NCI-H446 (cell line): ENCODE measurements at places on chromosomes 16 and 17.
A peak's percentile ranks its signal among the peaks of the same experiment; 100 is the strongest.

- no peak for DNase-seq
Measured at GRCh38 chr17:34423978-34424813, 61.2 kb upstream of the CCL1 start.

- no peak for DNase-seq
Measured at GRCh38 chr17:61400717-61401388, 1.2 kb downstream of the TBX2 start.

DNA sequence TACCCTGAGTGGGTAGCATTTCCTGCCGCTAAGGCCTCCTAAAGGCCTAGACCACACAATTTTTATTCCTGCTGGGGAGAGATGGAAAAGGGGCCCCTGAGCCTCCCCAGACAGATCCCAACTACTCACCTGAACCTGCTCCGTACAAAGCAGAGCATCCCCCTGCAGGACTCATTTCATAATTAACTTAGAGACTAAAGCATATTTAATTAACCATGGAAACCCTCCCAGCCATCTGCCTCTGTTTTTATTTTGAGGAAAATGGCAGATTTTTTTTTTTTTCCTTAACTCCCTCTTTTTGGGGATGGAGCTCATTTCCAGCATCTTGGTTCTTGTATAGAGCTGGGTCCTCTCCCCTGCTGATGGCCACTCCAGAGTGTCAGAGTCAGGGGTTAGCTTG is 96.5 kb upstream of the CRHR1 start:
- DNase-seq: no peak

- no peak for DNase-seq
Measured at GRCh38 chr16:84753412-84754326, 53.9 kb downstream of the USP10 start.

- DNase-seq: peak; percentile 2
Measured at GRCh38 chr16:11734025-11734652, 8.5 kb downstream of the TXNDC11 start.

GRCh38 chr17:82091264-82092066 is 6.6 kb downstream of the FASN start:
- no peak for DNase-seq

- DNase-seq: no peak
Measured at GRCh38 chr16:86929057-86929871, 350.9 kb downstream of the FOXL1 start.

DNA sequence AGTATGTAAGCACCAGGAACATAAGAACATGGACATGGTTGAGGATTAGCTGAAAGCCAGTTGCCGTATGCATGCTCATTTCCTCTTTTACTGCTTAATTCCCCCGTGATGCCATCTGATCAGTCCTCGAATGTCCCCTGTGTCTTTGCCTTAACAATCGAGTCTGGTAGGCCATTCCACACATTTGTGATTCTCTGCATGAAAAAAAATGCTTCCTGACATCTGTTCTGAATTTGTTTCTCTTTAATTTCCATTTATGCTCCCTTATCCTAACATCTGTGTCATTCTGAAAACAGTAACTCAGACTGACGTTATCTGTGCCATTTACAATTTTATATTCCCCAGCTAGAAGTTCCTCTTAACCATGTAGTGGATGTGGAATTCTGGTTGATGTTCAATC is 158.2 kb upstream of the TOX3 start:
- DNase-seq: no peak

DNA sequence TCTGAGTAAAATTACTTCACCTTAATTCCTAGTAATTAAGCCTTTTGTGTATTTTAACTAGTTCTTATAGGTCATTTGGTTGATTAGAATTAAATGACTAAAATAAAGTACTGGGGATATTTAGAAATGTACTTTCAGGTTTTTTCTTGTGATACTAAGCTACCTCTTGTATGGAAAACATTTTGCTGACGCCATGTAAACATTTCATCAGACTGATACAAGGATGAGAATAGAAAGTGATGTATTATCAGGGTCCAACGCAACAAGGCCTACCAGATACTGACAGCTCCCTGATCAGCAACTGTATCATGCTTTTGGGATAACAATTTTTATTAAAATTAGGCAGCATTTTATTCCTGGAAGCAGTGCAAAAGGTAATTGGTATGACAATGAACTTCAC is 1.7 kb downstream of the SMARCE1 start:
- DNase-seq: no peak

DNA sequence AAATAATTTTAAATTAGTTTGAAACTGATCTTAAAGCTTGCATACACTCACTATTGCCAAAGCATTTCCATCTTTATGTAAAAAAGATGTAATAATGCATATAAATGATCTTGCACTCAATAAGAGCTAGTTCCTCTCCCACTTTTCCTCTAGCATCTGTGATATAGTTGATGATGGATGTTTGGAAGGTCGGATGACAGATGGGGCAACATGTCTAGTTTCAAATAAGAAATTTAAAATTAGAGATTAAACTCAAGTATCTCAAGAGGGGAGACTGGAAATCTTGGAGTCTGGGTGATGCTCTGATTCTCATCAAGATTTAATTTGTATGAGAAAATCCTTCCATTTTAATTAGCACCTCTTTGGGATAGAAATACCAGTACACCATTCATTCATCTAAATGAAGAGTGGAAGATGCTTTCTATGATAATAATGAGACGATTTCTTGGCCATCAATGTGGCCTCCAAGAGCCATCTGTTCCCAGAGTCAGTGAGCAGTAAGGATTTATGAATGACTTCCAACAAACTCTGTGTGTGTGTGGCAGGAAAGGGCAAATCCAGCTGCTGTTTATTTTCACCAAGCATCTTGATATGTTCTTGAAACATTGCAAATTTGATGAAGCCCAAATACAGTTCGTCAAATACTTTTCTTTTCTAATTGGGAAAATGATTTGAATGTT is 616.3 kb upstream of the CDH8 start:
- peak; percentile 68 for DNase-seq

DNA sequence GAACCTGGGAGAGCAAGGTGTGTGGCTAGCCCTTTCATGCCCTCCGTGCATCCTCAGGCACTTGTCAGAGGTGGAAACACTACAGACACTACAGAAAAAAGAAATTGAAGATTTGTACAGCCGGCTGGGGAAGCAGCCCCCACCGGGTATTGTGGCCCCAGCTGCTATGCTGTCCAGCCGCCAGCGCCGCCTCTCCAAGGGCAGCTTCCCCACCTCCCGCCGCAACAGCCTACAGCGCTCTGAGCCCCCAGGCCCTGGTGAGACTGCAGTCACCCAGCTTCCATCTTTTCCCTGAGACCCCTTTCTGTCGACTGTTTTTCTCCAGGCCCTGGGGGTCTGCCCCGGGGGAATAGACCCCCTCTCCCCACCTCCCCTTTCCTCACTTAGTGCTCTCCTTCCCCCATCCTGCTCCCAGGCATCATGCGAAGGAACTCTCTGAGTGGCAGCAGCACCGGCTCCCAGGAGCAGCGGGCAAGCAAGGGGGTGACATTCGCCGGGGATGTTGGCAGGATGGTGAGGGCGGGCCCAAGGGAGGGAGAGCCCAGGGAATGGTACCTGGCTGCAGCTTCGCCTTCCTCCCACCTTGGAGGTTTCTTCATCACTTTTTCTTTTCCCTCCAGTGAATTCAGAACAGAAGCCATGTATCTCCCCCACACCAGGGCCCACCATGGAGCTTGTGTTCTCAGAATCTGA is 2.3 kb downstream of the COA3 start:
- DNase-seq: no peak

DNA sequence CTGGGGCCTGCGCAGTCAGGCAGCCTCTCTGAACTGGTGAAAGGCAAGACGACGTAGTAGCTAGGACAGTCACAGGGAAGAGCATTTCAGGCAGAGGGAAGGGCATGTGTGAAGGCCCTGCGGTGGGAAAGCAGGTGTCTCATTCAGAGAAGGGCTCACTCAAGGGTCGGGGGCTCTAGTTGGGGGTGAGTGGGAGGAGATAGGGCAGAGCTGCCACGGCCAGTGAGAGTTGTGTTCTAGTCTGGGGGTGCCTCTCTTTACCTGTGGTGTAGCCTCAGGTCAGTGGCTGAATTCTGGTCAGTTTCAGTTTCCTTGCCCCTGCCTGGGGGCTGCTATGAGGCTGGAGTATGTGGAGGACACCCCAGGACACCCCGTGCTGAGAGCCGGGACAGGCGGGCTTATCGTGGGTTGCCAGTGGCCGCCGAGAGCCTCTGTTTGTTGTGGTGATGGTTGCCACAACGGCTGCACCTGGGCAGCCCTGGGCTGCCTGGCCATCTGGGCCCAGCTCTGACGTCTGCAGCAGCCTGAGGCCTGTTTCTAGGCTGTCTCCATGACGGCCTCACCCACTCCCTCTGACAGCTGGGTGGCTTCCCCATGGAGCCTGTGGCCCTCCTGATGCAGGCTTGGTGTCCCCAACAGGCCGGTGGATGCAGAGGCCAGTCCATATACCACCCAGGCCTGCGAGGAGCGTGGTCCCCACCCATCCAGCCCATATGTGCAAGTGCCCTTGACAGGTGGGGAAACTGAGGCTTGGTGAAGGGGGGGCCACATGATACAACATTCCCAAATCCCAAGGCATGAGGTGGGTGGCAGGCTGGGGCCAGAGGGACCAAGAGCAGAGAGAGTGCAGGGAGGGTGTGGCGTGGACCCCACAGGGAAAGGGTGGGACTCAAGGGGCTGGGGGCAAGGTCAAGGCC is 10.8 kb downstream of the MAP2K3 start:
- no peak for DNase-seq

DNA sequence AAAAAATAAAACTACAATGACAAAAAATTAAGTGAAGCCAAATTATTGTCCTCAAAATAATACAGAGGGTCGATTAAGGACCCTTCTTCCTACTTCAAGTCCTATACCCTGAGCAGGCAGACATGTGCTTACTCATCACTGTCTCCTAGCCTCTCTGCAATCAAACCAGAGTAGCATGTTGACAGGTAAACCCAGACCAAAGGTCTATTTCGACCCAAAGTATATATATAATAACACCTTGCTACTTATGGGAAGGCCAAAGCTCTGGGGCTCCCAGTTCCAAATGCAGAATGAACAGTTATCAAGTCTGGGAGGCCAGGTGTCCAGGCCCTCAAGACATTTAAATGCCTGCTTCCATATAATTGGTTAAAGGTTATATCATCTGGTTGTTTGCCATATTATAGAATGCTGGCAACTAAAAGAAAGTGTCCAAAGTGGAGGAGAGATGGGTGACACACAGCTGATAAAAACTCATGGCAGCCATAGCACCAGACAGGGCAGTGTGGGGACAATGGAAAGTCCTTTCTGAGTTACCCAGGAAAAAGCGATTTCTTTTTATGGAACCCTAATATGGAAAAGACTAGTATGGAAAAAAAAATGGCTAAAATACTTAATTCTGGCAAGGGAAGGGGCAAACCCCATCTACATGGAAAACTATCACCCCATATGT is 53.6 kb downstream of the N4BP1 start:
- DNase-seq: no peak

DNA sequence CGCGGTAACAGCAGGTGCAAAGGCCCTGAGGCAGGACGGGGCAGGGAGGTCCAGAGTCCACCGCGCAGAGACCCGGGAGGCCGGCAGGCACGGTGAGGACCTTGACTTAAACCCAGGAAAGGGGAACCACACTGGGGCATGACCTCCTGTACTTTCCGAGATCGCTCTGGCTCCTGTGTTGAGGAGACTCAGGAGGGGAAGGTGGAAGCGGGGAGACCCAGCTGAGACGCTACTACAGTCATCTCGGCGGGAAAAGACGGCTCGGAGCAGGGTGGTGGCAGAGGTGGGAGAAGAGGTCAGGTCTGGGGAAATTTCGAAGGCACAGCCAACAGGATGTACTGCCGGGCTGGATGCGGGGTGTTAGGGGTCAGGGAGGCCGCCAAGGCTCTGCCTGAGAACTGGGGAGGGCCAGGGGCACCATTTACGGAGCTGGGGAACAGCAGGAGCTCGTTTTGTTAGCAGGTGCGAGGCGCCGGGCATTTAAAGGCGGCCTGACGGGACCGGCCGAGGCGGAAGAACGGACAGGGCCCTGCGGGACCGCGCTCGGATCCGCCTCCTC is 22.3 kb downstream of the NPTX1 start:
- DNase-seq: no peak

- peak; percentile 50 for DNase-seq
Measured at GRCh38 chr16:90019543-90020259, 445 bp upstream of the DBNDD1 start.

DNA sequence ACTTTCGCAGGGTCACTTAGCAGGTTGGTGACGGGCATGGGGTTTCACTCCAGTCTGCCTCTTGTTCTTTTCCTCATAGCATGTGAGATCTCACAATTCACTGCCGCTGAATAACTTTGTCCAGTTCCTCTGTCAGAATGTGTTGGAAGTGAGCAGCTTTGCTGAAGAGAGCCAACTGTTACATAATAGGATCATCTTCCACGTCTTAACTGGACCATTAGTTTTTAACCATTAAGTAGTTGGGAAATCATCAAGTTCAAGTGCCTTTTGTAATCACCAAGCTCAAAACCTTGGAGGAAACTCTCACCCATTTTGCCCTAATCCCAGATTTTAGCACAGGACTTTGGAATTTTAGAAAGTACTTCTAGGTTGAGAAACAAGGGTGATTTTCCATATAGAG is 290.6 kb downstream of the WWOX start:
- DNase-seq: no peak

DNA sequence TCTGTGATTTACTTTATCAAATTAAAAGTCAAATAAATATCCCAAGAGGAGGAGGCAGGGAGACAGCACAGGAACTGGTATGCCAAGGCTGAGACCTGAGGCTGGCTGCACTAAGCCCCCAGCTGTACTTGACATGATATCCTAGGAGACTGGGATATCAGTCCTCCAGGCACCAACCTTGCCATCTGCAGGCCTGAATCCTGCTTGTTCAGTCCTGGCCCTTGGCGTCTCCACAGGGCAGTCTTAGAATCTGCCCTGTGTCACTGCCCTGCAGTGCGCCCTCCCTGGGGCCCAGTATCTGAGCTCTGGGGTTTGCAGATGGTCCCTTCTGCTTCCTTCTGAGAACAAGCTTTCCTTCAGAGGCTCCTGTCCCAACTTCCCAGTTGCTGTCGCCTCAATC is 75.9 kb downstream of the HS3ST3A1 start:
- no peak for DNase-seq

DNA sequence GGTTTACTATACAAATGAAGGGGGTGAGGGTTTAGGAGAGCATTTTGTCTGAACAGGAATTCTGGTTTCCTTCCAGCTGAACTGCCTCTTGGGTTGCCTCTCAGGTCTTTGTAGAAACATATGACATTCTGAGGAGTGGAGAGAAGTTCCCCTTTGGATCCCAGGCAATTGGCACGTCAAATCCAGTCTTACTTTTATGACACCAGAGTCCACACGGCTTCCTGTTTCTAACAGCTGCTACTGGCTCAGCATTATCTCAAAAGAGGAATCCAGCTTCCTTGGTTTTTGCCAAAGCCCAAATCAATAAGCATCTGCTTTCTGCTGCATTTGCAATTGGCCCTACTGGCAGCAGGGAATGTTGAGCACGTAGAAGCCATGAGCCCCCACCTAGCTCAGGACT is 97.6 kb upstream of the FAM20A start:
- peak; percentile 11 for DNase-seq
